ENCODE measurements at places on chromosomes 4 and X.

GRCh38 chr4:14877246-14878225 is 124.7 kb upstream of the CPEB2 start:
- no peak for DNase-seq

- no peak for DNase-seq
These were observed 2.9 kb downstream of the ERAS start for GRCh38 chrX:48829016-48829735.

- DNase-seq = no peak
These were observed 64.3 kb upstream of the EMCN start for GRCh38 chr4:100582146-100582545.

- no peak for DNase-seq
These were observed 71.1 kb upstream of the KCNIP4 start for GRCh38 chr4:22019676-22020075.

DNA sequence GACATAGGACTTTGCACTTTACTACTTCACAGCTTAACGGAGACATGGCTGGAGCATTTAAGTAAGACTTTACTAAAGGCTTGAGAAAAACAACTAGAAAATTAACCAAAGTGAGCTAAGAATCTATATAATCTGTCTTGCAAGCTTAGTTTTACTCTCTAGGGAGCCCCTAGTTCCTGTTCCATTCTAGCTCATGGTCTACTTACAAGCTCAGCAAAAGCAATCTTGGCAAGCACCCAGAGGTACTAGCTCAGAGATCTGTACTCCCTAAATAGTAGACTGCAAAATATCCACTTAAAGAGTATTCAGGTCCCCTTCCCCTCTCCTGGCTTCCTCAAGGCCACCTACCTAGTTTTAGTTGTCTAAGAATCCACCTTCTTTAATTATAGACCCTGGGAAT is 469.0 kb downstream of the IDS start:
- no peak for DNase-seq

DNA sequence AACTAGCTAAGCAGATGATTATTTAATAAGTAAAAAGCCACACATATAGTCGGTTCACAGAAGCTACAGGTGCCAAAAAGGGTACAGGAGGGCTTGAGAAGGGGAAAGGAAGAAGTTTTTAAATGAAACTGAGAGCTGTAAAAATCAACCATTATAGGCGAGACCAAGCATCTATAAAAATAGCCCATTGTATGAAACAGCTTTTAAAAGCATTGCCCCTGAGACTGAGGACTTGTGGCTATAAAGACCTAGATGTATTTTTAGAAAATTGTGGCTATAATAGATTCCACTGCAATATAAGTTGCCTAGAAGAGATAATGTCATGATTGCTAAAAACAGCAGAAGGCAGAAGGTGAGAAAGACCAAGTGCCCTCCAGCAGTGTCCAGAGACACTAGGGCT is 15.0 kb upstream of the TTC29 start:
- DNase-seq = no peak

GRCh38 chr4:52051615-52052474 is 741 bp downstream of the SPATA18 start:
- DNase-seq = peak; percentile 67

DNA sequence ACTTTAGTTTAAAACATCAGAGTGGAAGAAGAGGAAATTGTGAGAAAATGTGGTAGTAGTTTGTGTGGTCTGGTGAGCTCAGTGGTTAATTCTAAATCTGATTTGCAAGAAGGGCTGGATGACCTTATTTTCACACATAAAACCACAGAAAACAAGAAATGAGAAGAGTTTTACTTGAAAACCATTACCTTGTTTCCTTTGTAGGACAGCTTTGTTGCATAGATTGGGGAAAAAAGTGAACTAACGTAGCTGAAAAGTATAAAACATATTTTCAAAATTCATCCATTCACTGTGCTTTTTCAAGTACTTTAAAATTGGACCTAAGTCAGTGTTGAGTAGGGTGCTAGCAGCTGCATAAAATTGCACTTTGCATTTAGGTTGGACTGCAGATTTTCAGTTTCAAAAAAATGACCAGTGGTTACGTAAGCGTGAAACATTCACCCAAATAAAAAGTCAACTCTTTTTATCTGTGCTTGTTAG is 211.3 kb downstream of the ARHGAP10 start:
- no peak for DNase-seq

- DNase-seq = no peak
These were observed 215.9 kb upstream of the GIMD1 start for GRCh38 chr4:106584337-106584989.

- no peak for DNase-seq
These were observed 1.7 kb upstream of the ART3 start for GRCh38 chr4:76072760-76073159.

GRCh38 chrX:122770581-122770980 is 413.5 kb upstream of the GRIA3 start:
- no peak for DNase-seq

GRCh38 chr4:40437741-40438383 is 102.7 kb downstream of the CHRNA9 start:
- no peak for DNase-seq

GRCh38 chrX:82765811-82766210 is 742.3 kb upstream of the POU3F4 start:
- DNase-seq = no peak

GRCh38 chr4:8737075-8737474 is 134.6 kb downstream of the HMX1 start:
- DNase-seq = no peak

- DNase-seq = no peak
These were observed 20.5 kb upstream of the HOPX start for GRCh38 chr4:56701644-56702043.

DNA sequence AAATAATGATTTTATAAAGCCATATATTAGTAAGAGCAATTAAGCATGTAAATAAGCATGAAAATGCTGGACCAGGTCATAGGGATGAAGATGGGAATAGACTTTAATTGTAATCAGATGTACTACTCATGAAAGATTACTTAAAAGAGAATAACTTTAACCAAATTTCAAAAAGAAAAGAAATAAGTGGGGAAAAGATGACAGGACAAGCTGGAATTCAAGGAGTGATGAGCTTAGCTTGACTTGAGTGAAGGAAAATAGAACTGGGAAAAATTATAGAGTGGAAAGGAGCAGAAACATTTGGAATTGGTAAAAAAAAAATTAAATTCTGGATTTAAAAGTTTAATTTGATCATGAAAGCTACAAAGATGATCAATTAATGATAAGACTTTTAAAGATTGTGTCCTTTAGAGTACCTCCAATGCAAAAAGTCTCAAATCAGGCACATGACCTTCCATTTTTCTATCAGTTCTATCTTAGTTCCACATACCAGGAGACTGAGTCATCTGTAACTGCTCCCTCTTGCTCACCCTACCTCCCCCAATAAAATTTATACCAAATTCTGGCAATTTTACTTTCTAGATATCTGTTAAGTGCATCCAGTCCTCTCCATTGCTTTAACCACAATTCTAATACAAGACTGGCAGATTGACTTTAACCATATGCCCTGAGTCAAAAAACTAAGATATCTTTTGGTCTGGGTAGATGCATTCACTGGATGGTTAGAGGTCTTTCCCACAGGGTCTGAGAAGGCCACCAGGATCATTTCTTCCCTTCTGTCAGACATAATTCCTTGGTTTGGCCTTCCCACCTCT is 56.4 kb upstream of the SLIT2 start:
- peak; percentile 64 for DNase-seq

DNA sequence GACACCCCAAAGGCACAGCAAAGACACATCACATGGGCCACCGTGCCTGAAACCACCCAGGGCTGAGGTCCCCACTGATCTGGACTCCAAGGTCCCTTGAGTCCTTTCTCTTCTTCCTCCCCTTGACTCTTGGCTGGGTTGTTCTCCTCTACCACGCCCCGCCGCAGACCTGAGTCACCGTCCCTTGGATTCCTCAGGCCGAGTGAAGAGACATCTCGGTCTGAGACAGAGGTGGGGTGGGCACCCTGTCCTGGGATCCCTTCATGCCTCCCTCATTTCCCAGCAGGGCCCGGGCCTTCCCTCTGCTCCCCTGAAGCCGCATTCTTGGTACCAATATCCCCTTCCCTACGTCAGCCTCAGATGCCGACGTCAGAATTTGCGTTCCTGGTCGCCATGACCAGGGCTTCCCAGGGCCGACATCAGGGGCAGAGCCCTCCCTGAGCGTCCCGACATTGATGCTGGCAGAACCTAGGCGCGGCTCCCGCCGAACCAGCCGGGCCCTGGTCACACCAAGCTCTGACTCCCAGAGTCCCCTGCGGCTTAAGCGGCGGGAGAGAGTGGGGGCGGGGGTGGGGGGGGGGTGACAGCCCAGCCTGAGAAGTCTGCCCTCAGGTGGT is 498 bp downstream of the MAGEA10 start:
- no peak for DNase-seq

- DNase-seq = no peak
These were observed 919.6 kb upstream of the DIAPH2 start for GRCh38 chrX:95764972-95765451.

DNA sequence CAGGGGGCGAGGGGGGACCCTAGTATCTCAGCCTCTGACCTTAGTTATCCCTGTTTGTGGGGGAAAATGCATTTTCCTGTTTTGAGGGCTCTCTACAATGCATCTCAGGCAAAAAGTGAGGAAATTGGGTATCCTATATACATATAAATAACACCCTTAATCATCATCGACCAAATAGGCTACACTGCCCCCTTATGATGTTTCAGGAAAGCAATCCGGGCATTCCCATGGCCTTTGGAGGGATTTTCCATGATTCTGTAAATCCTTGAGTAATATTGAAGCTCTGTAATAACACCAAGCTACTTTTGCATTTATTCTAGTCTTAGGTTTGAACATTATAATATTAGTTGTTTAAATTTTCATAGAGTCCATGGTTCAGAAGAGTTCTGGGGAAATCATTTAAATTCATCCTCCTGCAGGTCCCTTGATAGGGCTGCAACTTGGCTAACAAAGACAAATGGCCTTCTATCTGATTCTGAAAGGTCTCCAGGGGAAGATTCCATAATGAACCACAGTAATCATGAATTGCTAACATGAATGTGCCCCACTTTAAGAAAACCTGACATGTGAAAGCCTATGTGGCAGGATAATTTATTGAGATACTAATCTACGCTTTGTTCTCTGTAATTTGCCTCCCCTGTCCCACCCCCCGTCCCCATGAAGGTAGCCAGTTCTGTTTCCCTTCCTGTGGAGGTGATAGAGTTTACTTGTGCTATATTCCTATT is 91.5 kb upstream of the SCOC start:
- DNase-seq = no peak

DNA sequence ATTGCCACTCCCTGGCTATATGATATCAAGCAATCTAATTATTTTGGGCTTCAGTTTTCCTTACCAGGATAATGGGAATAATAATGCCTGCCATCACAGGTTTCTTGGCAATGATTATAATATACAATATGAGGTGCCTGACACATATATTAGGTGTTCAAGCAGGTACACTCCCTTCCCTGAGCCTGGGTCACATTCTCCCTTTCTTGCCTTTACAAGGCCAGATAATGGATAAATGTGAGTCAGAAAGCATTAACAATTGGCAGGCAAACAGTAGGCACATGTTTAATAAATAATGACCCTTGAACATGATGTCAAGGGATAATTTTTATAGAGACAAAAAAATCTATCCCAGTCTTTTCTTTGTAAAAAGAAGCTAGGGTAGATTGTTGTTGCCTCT is 17.2 kb downstream of the NDP start:
- no peak for DNase-seq

DNA sequence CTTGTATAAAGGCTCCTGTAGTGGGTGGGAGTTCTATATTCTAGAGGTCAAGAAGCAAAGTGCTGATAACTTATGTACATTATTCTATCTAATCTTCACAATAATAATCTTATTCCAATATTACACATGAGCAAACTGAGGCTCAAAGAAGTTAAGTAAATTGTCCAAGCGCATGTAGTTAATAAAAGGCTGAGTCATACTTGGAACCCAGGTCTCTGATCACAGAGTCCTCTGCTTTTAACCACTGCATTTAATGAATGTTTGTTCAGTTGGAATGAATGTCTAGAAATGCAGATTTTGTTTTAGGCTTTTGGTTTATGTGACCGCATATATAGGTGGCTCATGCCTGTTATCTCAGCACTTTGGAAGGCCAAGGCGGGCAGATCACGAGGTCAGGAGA is 88.4 kb upstream of the PAQR3 start:
- no peak for DNase-seq

GRCh38 chr4:6548201-6548881 is 26.6 kb upstream of the MAN2B2 start:
- DNase-seq = no peak

DNA sequence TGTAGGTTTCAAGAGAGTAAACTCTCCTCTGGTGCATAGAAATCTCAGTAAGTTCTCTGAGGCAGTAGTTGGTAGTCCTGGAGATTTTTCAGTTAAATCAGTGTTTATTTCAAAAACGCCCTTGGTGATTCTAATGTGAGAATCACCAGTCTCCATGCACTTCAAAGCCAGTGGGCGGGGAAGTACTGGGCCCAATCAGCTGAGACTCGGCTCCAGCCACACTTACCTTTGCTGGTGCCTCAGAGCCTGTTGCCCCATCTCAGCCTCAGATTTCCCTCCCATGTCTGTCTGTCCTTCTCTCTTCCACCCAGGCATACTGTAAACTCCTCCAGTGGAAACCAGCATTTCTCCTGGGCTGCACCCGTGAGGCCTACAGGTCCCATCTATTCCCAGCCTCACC is 7.4 kb upstream of the MGST2 start:
- no peak for DNase-seq

- no peak for DNase-seq
These were observed 3.8 kb upstream of the CENPC start for GRCh38 chr4:67549123-67549522.

- DNase-seq = no peak
These were observed 106.2 kb downstream of the SYTL5 start for GRCh38 chrX:38112566-38112965.

DNA sequence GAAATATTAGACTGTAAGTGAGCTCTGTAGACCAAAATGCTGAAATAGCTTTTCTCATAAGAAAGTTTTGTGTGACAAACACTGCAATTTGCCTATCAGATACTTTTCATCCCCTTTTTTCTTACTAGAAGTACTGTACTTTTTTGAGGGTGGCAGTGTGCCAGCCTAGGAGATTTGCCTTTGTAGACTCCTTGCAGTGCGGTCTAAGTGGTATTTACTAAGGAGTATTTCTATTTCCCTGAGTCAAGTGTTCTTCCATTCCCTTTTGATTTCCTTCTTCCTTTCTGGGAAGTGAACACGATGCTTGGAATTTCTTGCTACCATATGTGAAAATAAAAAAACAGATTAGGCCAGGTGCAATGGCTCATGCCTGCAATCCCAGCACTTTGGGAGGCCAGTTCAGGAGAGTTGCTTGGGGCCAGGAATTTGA is 34.6 kb downstream of the PDLIM5 start:
- DNase-seq = no peak

- DNase-seq = no peak
These were observed 87.6 kb upstream of the EXOC1L start for GRCh38 chr4:55731959-55732358.

- DNase-seq = no peak
These were observed 35.4 kb upstream of the UGT2A3 start for GRCh38 chr4:68987007-68987406.

- peak; percentile 57 for DNase-seq
These were observed 423.5 kb upstream of the CTSO start for GRCh38 chr4:156377036-156377710.

Measured in fibroblast of skin of left quadriceps (primary cell).